ENCODE measurements at places on chromosomes 11 and 22. TPM values are rescaled to one million over a fixed set of nuclear protein-coding genes. Genes with fewer than 3 reads are reported as not detected.
A peak's percentile ranks its signal among the peaks of the same experiment; 100 is the strongest.

- no peak overlapping the region for H3K27ac ChIP-seq
- H3K36me3 ChIP-seq: no peaks in the 10 kb centered on the region
- H3K4me3 ChIP-seq: no peak overlapping the region
- DNase-seq: no peak
Observed at GRCh38 chr11:125375146-125375545, 120.9 kb downstream of the FEZ1 start.

GRCh38 chr22:31079095-31079642, 1.9 kb upstream of the SMTN start:
- no peak overlapping the region for H3K27ac ChIP-seq
- no peaks in the 10 kb centered on the region for H3K27me3 ChIP-seq
- no peak overlapping the region for H3K4me3 ChIP-seq
- no peaks in the 10 kb centered on the region for H3K36me3 ChIP-seq

- no peaks in the 10 kb centered on the region for H3K27me3 ChIP-seq
- peak overlapping the region; percentile 71 for H3K27ac ChIP-seq
- no peaks in the 10 kb centered on the region for H3K36me3 ChIP-seq
- no peak overlapping the region for H3K4me3 ChIP-seq
- peaks cover 16% of the 10 kb centered on the region for H3K4me1 ChIP-seq
Observed at GRCh38 chr22:27581236-27581635, 220.3 kb downstream of the MN1 start.

DNA sequence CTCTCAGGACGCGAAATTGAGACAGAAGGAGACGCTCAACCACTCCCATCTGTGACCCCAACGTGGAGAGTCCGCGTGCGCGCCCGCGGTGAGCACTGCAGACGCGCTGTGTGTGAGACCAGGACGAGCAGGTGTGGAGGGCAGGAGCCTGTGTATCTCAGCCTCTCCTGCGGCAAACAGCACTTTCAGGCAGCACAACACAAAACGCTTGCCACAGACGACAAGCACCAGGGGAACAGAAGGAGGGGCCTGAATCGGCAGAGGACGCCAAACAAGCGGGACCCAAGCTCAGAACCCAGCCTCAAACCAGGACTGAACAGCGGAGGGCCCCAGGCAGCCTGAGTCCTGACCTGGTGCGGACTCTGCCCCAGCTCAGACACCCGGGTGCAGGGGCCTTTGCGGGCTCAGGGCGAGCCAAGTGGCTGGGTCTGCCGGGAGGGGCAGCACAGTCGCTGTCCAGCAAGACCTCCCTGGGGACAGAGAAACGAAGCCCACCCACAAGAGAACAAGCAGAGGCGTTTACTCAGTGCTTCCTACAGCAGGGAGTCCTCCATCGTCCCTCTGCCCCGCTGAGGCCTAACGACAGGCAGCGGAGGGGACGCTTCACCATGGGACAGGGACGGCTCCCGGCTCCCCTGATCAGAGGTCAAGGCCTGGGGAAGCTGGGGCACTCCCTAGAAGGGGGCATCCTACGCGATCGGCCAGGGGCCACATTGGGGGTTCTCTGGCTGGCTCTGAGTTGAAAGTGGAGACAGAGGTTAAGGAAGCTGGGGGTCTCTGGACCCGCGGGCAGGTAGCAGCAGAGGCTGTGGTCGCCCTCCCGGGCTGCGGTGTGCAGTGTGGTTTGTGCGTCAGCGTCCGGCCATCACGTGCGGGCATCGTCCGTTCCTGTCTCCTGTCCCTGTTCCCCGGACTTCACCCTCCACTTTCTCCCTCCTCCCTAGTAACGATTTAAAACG, 560.8 kb downstream of the BRD1 start:
- H3K36me3 ChIP-seq: no peaks in the 10 kb centered on the region
- no peak overlapping the region for H3K27ac ChIP-seq
- peaks cover 50% of the 10 kb centered on the region for H3K27me3 ChIP-seq
- no peaks in the 10 kb centered on the region for H3K4me1 ChIP-seq

- H3K4me3 ChIP-seq: no peak overlapping the region
- no peak overlapping the region for H3K27ac ChIP-seq
- DNase-seq: no peak
- H3K36me3 ChIP-seq: no peaks in the 10 kb centered on the region
Observed at GRCh38 chr11:8258784-8259183, 4.9 kb downstream of the LMO1 start.

DNA sequence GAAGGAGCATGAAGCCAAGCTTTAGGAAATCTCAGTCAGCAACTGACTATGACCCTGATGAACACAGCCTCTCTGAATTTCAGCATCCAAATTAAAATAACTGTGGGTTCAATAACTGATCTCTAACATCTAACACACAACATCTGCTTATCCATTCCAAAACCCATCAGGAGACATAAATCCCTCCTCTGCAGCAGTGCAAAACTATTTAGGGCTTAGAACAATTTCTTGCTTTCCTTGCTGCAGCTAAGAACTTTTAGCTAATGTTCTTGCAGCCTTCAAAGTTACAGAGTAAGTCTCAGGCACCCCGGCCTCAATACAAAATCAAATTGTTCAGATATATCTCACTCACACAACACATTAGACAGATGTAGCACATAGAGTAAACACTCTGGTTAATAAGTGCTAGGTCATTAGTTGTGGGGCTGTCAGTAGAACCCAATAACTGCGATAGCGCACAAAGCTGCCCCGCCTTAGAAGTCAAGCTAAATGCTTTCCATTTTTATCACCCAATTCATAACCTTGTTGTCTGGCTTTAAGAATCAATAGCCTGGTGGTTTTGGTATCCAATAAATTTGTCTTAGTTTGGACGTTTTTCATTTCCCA, 139.6 kb downstream of the LARGE1 start:
- no peaks in the 10 kb centered on the region for H3K4me1 ChIP-seq
- no peaks in the 10 kb centered on the region for H3K27me3 ChIP-seq
- DNase-seq: no peak
- H3K4me3 ChIP-seq: no peak overlapping the region
- H3K36me3 ChIP-seq: no peaks in the 10 kb centered on the region

GRCh38 chr11:134742224-134742612, 330.2 kb upstream of the B3GAT1 start:
- no peak for DNase-seq
- H3K27me3 ChIP-seq: no peaks in the 10 kb centered on the region
- no peak overlapping the region for H3K4me3 ChIP-seq
- no peaks in the 10 kb centered on the region for H3K4me1 ChIP-seq

GRCh38 chr11:62885137-62885750, 4.5 kb downstream of the SLC3A2 start:
- H3K27ac ChIP-seq: no peak overlapping the region
- no peak overlapping the region for H3K4me3 ChIP-seq
- DNase-seq: no peak
- H3K36me3 ChIP-seq: peaks cover 83% of the 10 kb centered on the region

DNA sequence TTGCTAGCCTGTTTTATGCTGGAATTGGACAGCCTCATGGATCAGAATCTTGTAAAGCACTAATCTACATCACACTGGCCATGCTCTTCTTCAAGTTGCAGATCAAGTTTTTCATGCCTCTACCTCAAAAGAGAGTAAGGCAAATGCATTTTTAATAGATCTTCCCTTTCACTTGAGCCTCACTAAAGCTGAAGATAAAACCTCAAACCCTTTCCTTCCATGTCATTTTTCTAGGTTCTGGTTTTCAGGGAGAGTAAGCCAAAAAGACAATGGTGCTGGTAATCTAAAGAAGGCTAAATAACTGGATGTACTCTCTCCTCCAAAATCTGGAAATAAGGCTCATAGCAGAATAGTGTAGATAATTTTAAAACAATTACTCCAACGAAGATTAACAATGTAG, 28.3 kb downstream of the POU2AF1 start:
- no peak overlapping the region for H3K27ac ChIP-seq
- H3K4me3 ChIP-seq: no peak overlapping the region
- H3K36me3 ChIP-seq: no peaks in the 10 kb centered on the region
- no peaks in the 10 kb centered on the region for H3K4me1 ChIP-seq
- no peaks in the 10 kb centered on the region for H3K27me3 ChIP-seq

The PARVG gene
- not detected for total RNA-seq

The OR2AG1 gene
- not detected for total RNA-seq

The PLAAT2 gene
- not detected for total RNA-seq

The F2 gene
- total RNA-seq: 0.06 TPM

The PRR33 gene
- total RNA-seq: 0.05 TPM

The OR52N4 gene
- total RNA-seq: not detected
